Stimulated activated CD4-positive, alpha-beta T cell treated with anti-CD3 and anti-CD28 coated beads, TNF-alpha, amount 100 ng/mL, for 24 hours (primary cell): ENCODE measurements at places on chromosomes 6 and 20.

- DNase-seq, result no peak
Observed at GRCh38 chr6:148891405-148891783, 144.6 kb downstream of the UST start.

GRCh38 chr6:74899416-74899815 is 306.4 kb downstream of the COL12A1 start:
- DNase-seq, result no peak

DNA sequence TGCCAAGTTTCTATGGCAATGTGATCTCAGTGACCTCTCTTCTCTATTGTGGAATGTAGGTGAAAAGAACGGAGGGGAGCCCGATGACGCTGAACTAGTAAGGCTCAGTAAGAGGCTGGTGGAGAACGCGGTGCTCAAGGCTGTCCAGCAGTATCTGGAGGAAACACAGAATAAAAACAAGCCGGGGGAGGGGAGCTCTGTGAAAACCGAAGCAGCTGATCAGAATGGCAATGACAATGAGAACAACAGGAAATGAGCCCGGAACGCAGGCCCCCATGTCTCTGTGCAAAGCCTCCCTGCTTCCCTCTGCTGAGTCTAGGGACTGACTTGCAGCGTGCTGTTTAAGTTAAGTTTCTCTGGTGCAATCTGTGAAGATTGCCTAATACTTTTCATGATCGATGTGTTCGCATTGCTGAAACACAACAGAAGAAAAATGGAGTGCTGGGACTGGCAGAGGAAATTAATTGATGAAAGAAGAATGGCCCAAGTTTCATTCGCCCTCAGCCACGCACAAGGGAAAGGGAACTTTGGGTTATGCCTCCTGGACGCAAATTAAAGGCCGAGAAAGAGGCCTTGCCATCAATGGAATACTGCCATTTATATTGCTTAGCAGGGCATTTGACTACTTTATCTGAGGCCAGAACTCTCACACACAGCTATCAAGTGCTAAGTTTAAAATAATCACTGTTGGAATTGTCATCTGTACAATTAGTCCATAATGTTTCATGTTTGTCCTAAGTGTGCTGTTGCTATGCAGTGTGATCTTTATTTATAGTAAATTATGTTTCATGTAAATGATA is 146.4 kb downstream of the AKAP7 start:
- DNase-seq, result peak; percentile 40

GRCh38 chr6:105831311-105832097 is 254.6 kb upstream of the PRDM1 start:
- DNase-seq, result no peak

- DNase-seq, result no peak
Observed at GRCh38 chr20:25035921-25036320, 22.0 kb downstream of the ACSS1 start.
